Stimulated activated CD8-positive, alpha-beta memory T cell treated with anti-CD3 and anti-CD28 coated beads, Interleukin-4, amount 100 ng/mL, for 4 hours (primary cell): ENCODE measurements at places on chromosomes 1 and 21.
A peak's percentile ranks its signal among the peaks of the same experiment; 100 is the strongest.

DNA sequence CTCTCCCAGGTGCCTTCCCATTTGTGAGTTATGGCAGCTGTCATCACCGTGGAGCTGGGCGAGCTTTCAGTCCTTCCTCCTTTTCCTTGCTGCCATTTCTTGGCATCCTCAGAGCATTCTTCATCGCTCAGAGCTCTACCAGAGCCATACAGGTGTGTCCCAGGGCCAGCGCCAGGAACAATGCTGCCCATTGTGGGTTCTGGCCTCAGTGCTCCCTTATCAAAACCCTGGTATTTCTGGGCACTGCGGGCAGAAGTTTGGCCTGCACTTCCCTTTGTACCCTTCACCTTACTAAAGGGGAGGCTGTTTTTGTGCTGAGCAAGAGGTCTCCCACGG lies 28.5 kb downstream of the RASSF5 start:
- no peak for DNase-seq

- DNase-seq, result no peak
Observed at GRCh38 chr1:23567629-23567995, 8.3 kb upstream of the ID3 start.

GRCh38 chr1:244353551-244354091 lies 98.1 kb downstream of the ADSS2 start:
- peak; percentile 3 for DNase-seq

DNA sequence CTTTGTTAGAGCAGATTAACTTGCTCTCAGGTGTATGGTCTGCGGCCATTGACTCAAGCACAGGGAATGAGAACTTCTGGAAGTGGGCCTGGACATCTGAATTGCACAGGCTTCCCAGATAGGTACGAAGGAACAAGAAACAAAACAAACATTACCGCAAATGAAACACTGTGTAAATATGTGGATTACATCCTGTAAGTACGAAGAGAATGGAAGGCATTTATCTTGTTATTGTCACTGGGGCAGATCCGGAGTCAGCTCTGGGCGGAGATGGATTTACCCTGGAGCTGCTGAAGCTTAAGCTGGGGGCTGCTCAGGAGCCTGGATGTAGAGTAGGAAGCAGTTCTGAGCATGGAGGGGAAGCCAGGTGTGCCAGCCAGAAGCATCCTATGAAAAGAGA lies 6.8 kb downstream of the HES2 start:
- DNase-seq, result no peak

- no peak for DNase-seq
Observed at GRCh38 chr21:26554365-26554764, 18.7 kb downstream of the CYYR1 start.

- DNase-seq, result no peak
Observed at GRCh38 chr1:98286656-98287055, 365.8 kb upstream of the DPYD start.

DNA sequence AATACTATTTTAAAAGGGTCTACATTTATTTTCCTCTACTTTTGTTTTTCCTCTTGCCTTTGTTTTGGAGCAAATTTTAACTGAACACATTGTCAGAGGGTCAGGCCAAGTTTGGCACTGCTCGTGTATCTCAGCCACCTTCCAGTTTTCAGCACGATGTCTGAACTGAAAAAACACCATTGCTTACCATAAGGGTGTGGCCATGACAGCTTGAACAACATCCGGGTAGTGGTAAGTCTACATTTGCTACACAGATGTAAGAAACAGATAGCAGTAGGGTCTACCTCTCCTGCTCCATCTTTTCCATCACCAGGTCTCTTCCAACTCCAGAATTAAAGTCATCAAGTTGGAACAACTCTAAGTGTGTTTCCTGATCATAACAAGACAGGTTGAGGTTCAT lies 4.2 kb downstream of the HIVEP3 start:
- DNase-seq, result no peak

GRCh38 chr1:170790651-170791071 lies 126.7 kb downstream of the PRRX1 start:
- DNase-seq, result no peak
